ENCODE measurements at places on chromosomes 4 and X.

- DNase-seq: peak; percentile 28
Measured at GRCh38 chrX:103831803-103832544, at the start of gene RAB9B. Gene RAB9B (minus strand): TSS chrX:103832257. CDS start chrX:103825784, 6,473 bp downstream.

- DNase-seq: no peak
Measured at GRCh38 chr4:56234098-56234497, 153.2 kb downstream of the AASDH start.

DNA sequence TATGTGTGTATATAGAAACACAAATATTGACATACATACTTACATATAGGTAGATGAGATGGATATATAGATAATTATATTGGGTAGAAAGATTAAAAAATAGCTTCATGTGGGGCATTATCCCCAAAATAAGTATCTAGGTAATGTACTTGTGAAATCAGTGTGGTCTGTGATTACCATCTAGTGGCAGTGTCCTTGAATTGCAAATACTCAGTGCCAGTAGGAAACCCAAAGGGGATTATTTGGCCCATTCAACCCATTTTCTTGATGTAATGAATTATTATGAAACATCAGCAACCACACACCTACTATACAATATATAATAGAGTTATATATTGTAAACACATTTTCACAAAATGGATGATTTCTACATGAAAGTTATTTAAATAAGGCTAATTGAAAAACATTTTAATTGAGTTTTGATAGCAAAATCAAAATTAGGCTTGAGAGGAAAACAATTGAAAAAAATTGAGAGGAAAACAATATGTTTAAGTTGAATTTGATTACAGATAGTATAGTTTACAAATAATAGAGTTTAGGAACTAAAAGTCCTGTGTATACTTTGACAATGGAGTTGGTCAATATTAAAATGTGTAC is 389.4 kb downstream of the GALNTL6 start:
- DNase-seq: peak; percentile 14

DNA sequence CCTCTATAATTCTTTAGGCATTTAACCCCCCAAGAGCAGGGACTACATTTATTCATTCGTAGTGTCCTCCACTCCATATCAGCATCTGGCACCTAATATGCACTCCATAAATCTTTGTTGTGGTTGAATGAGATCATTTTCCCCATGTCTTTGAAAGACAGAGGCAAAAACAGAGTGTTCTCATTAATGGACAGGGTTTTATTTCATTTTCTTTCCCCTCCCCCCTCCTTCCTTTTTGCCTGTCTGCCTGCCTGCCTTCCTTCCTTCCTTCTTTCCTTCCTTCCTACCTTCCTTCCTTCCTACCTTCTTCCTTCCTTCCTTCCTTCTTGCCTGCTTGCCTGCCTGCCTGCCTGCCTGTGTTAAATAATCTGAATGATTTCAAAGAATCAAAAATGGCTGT is 83.2 kb downstream of the SHROOM3 start:
- no peak for DNase-seq

DNA sequence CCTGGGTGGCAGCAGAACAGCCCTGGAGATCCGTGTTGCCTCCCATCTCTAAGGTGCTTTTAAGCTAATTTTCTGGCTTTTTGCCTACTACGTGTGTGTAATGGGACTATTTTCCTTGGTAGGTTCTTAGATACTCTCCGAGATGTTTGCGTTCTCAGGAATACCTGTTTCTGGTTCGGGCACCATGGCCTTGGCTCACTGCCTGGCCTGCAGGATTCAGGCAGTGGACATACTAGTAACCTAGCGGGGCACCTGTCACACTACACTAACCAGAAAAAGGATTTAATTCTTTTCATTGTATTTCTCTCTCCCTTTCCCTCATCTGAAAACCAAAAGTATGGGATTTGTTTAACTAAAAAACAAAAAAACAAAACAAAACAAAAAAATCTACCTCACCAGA is 29.2 kb downstream of the FHIP1A start:
- no peak for DNase-seq

DNA sequence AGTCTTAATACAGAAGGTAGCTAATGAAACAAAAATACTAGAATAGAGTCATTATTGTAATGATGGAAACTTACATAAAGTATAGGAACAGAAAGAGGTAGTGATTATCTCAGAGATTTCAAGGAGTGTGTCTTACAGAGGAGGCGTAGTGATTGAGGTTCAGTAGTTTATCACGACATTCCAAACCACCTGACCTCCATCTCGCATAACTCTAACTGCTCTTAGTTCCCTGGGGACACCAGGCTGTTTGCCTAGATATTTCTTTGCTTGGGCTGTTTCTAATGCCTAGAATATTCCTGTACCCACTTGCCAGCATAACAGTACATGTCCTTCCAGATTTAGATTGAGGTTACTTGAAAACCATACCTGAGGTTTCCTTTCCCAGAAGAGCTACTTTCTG is 29.1 kb downstream of the STAG2 start:
- DNase-seq: no peak

DNA sequence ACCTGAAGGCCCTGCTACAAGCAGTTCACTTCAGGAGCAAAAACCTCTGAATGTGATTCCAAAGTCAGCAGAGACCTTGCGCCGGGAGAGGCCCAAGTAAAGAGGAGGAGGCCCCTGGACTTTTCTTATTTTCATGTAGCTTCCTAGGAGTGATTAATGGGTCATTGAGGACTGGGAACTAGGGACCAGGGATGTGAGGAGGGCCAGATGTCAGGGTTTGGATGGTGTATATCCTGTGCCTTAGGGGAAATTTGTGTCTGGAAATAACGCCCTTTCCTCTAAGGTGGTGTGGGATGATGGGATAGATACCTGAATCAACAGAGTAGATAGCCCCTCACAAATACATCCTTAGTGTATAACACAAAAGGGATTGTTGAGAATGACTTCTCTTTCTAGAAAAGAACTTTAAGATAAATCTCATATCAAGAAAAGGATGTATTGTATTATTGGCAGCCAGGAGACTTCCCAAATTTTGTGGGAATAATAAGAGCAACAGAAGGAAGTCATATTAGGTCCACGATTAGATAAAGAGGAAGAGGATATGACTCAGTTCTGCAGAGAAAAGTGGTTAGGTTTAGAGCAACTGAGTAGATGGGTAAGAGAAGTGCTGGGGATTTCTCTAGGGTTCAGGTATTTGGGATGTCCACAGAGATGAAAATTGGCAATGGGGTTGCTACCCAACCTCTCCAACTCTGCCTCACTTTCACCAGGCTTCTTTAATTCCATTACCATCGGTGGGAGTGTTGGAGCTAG is 1.1 kb downstream of the ITGB1BP2 start:
- no peak for DNase-seq

- no peak for DNase-seq
Measured at GRCh38 chr4:88009871-88010270, 2.4 kb downstream of the PKD2 start.

GRCh38 chr4:78197947-78198346 is 140.8 kb downstream of the FRAS1 start:
- no peak for DNase-seq

DNA sequence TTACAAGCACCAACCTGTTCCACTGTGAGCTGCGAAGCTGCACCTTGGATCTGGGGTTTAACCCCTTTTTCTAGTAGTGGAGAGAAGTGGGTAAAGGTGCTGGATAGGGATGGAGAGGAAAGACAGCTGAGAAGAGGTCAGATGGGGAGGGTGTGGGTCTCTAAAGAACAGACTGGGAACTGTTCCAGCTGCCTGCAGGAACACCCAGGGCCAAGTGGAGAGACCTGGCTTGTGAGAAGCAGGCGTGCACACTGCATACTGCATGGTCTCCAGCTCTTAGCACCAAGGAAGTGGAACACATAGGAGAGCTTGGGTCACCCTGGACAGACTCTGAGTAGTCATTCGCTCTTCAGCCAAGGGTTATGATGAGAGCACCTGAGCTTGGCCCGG is 16.1 kb downstream of the BCOR start:
- DNase-seq: no peak

GRCh38 chrX:57906790-57907189 is 3.5 kb downstream of the ZXDA start:
- peak; percentile 38 for DNase-seq

DNA sequence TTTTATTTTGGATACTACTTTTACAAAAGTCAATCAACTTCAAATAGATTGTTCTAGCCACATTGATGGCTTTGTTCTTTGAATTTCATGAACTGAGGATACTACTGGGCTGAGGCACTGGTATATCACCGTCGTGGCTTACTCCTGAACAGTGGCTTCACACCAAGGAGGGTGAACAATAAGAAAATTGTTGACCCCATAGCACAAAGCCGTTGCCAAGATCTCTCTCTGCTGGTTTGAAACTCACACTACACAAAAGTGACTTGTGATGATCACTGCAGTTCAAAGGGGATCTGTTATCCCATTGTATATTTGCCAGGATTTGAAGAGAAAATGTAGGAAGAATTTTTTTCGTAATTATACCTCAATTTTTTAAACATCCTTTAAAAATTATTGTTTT is 119.6 kb downstream of the PDLIM5 start:
- no peak for DNase-seq

DNA sequence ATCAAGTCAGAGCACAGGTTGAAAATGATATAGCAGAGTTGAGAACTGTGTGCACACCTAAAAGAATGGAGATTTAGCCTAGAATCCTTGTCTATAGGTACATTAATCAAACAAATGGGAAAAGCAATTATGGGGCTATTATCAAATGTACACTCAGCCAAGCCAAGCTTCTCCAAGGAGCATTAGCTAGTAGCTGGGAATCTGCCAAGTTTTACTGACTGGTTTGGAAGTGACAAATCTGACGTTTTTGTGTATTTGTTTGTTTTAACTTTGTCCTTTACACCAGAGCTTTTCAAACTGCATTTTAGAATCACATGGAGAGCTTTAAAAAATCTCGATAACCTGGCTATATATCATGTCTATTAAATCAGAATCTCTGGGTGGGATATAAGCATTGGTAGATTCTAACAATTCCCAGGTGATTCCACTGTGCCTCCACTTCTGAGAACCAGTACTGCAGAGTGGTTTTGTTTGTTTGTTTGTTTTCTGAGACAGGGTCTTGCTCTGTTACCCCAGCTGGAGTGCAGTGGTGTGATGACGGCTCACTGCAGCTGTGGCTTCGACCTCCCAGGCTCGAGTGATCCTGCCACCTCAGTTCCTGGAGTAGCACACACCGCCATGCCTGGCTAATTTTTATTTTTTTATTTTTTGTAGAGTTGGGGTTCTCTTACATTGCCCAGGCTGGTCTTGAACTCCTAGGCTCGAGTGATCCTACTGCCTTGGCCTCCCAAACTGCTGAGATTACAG is 279.8 kb downstream of the UNC5C start:
- DNase-seq: no peak

GRCh38 chr4:32440391-32440790 is 1720.2 kb downstream of the PCDH7 start:
- no peak for DNase-seq

- DNase-seq: no peak
Measured at GRCh38 chr4:184310881-184311709, 93.4 kb upstream of the ENPP6 start.

GRCh38 chrX:103688946-103689345 is 2.4 kb upstream of the MORF4L2 start:
- no peak for DNase-seq

DNA sequence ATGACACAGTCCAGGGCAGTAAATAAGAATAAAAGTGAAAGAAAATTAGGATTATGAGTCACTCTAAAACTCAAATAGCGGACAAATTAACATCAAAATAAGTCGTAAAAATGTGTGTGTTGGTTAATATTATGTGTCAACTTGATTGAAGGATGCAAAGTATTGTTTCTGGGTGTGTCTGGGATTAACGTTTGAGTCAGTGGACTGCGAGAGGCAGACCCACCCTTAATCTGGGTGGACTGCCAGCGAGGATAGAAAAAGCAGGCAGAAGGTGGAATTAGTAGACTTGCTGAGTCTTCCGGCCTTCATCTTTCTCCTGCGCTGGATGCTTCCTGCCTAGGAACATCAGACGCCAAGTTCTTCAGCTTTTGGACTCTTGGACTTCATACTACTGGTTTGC is 324.3 kb upstream of the PCDH10 start:
- DNase-seq: no peak

GRCh38 chr4:10810411-10810810 is 125.8 kb upstream of the CLNK start:
- no peak for DNase-seq

DNA sequence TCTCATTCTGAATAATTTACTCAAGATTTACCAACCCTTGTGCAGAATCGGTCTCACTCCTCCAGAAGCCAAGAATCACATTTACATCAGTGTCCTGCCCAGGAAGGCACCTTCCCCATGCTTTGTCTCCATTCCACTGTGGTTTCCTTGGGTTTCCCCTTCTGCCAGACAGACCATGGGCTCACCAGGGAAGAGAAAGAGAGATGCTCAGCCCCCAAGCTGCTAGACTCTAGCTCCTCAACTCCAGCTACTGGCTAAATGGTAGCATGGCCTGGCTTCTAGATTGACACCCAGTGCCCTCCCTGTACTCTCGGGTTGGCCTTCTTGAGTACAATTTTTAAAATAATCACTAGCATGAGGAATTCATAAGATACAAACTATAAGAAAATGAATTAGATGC is 12.9 kb downstream of the TLR10 start:
- no peak for DNase-seq

DNA sequence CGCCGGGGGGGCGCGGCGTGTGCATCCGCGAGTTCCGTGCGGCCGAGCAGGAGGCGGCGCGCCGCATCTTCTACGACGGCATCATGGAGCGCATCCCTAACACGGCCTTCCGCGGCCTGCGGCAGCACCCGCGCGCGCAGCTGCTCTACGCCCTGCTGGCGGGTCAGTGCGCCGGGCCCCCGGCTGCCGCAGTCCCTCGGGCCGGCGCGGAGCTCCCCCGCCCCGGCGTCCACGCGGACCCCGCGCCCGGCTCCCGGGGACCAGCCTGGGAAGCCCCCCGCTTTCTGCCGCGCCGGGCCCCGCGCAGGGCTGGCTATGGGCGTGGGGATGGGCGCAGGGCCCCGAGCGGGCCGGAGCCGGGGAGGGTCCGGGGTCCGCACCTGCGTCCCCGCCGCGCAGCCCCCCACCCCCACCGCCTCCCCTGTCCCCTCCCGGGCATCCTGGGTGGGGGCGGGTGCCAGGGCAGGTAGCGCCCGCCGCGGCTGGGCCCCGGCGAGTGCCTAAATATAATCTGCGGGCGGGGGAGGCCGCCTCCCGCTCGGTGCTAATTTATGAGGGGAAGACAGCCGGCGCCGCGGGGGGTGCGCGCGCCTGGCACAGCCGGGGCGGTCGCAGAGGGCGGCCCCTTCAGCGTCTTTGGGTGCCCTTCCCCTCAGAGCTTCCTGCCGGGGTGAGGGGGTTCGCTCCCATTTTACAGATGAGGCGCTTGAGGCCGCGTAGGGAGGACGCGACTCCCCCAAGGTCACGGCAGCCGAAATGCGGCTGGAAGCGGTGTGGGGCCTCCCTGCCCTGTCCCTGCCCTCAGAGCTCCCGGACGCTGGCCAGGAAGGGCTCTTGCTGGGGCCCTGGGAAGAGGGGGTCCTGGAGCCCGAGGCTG is 837 bp downstream of the NAT8L start:
- no peak for DNase-seq

DNA sequence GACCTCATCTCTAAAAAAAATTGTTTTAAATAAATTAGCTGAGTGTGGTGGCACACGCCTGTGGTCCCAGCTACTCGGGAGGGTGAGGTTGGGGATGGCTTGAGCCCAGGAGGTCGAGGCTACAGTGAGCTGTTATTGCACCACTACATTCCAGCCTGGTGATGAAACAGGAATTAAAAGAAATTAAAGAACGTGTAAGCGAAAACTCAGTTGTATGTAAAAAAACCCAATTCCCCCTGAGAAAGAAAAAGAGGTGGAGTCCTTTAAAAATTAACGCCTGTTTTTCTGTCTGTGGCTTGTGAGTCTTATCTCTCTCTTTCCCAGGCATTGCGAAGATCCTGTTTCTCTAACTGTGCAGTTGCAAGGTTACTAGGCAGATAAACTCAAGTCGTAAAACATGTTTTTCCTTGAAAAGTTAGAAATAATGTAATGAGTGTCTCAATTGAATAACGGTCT is 22.1 kb downstream of the EPGN start:
- DNase-seq: no peak

All from fibroblast of the conjunctiva (primary cell).